CD8-positive, alpha-beta T cell (primary cell): ENCODE measurements at places on chromosomes 5 and 9. TPM values are rescaled to one million over a fixed set of nuclear protein-coding genes. Genes with fewer than 3 reads are reported as not detected.

Gene C5orf52
- total RNA-seq, result not detected

Gene PLPPR1
- not detected for total RNA-seq

Gene CYLC2
- total RNA-seq, result not detected

Gene PCDHA1
- not detected for total RNA-seq

Gene ANXA1
- total RNA-seq, result 167 TPM

Gene PIP5KL1
- 7.4 TPM for total RNA-seq

Gene TMC1
- total RNA-seq, result not detected

Gene MAMDC4
- total RNA-seq, result 3.4 TPM

Gene EPB41L4A
- 0.47 TPM for total RNA-seq

Gene SMIM23
- not detected for total RNA-seq
